ENCODE measurements at places on chromosomes 12 and 14.

GRCh38 chr12:99068993-99069747 lies 424.1 kb downstream of the APAF1 start:
- no peak for DNase-seq

DNA sequence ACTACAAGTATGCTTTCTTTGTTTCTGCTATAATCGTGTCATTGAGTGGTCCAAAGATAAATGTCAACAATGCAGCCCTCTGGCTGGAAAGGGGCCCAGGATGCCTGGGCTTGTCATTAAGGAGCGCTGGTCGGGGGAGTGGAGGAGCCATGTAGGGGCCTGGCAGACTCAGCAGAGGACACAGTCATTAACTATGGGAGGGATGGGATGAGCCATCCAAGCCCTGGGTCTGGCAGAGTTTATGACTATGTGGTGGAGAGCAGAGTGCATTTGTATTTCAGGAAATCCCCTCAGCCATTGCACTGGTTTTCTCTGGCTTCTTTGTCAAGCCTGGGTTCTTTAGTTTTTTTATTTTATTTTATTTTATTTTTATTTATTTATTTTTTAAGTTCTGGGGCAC lies 243.1 kb downstream of the C12orf75 start:
- DNase-seq: no peak

GRCh38 chr14:92532490-92533163 lies 19.0 kb downstream of the RIN3 start:
- no peak for DNase-seq

- no peak for DNase-seq
Measured at GRCh38 chr14:74223016-74223415, 16.2 kb upstream of the VSX2 start.

GRCh38 chr12:121893961-121894460 lies 5.4 kb downstream of the PSMD9 start:
- peak; percentile 76 for DNase-seq

DNA sequence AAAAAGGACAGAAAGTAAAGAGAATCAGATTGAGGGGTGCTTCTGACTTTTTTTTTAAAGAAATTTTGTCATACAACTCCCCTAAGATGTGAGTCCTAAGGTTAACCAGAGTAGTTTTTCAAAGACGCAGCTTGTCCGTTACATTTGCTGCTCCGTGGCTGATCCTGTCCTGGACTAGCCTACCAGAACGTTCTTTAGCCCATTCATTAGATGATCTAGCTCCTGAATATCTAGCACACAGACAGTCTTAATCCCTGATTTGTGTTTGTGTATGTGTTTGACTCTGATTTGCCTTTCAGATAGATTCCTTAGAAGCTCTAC lies 60.3 kb downstream of the SAMD4A start:
- DNase-seq: no peak

- no peak for DNase-seq
Measured at GRCh38 chr14:33899723-33900341, 51.0 kb downstream of the EGLN3 start.

- no peak for DNase-seq
Measured at GRCh38 chr12:87982208-87982607, 47.0 kb downstream of the C12orf50 start.

DNA sequence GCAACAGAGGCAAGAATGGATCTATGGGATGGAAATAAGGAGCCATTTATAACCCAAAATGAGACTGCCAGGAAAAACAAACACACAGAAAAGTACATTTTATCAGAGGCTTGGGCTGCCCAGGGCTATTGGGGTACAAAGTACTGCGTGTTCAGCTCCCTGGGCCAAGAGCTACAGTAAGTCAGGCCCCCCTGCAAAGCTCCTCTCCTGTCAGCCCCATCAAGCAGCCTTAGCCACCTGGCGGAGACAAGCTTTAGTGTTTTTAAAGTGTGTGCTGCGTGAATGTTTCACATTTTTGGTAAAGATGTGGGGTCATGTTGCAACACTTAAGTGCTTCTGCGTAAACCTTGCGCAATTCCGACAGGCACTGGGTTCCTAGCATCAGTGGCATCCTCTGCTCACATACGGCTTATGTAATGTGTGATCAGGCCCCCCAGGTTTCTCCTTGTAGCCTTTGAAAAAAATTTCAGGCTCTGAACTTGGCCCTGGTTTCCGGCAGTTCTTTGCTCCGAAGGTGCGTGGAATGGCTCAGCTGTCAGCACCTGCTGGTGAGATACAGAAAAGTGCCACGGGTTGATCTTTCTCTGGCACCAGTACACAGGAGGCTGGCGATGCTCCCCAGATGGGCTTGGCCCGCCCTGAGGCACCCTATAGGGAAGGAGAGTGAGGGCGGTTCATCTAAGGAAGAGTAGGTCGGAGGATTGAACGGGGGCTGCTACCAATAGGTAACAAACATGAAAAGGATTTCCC lies 198.7 kb upstream of the EEA1 start:
- peak; percentile 88 for DNase-seq

- peak; percentile 83 for DNase-seq
Measured at GRCh38 chr14:22598896-22599244, 770 bp downstream of the ABHD4 start.

- no peak for DNase-seq
Measured at GRCh38 chr12:45049912-45050750, 768 bp downstream of the DBX2 start.

- no peak for DNase-seq
Measured at GRCh38 chr12:89653-90052, 23.1 kb downstream of the IQSEC3 start.

- DNase-seq: no peak
Measured at GRCh38 chr12:22350886-22351285, 16.4 kb upstream of the ST8SIA1 start.
